Umbilical cord (tissue), 2 donors: ENCODE measurements at places on chromosomes 4 and X.

GRCh38 chr4:148022975-148023374 is 291.1 kb downstream of the ARHGAP10 start:
- DNase-seq = no peak

GRCh38 chr4:62881901-62882300 is 1527.3 kb downstream of the TECRL start:
- no peak for DNase-seq

- DNase-seq = no peak
These were observed 1800.8 kb upstream of the PCDH10 start for GRCh38 chr4:131348263-131348662.

DNA sequence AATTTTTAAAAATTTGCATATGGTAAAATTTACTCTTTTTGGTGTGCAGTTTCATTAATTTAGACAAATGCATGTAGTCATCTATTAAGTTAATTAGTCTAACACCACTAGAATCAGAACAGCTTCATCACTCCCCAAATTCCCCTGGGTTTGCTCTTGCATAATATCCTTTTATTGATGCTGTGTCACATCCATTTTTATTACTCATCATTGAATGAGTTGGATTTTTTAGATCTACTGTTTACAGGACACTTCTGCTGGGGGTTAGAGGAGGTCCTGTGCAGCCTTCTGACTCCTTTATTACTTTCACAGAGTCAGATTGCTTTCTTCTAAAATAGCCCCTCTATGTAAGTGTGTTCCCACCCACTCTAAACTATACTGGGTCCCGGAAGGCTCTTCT is 65.9 kb downstream of the MTHFD2L start:
- DNase-seq = no peak

GRCh38 chrX:137567682-137568232 is 1.8 kb downstream of the ZIC3 start:
- no peak for DNase-seq

GRCh38 chr4:37977471-37978247 is 17.5 kb downstream of the PTTG2 start:
- DNase-seq = peak; percentile 74

- peak; percentile 89 for DNase-seq
These were observed 76.2 kb upstream of the PLAC1 start for GRCh38 chrX:134734466-134734952.

GRCh38 chrX:46621572-46621971 is 48.0 kb downstream of the CHST7 start:
- DNase-seq = no peak

DNA sequence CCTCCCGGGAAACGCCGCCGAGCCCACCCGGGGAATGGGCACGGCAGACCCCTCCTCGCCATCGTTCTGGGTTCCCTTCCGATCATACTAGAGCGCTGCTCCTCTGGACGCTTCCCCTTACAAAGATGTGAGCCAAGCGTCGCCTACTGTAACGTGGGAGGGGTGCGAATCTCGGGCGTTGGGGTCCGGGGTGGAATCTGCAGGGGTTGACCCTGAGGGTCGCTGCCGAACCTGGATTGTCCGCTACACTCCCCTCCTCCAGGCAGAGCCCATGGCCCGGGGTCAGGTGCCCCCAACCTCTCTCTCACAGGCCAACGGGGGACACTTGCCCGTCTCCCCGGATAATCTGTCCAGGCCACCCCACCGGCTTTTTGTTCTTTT is 13.8 kb downstream of the BCOR start:
- DNase-seq = no peak

- DNase-seq = peak; percentile 20
These were observed 26.0 kb upstream of the BMP2K start for GRCh38 chr4:78749972-78750727.
